ENCODE measurements at places on chromosomes 7 and 10.

DNA sequence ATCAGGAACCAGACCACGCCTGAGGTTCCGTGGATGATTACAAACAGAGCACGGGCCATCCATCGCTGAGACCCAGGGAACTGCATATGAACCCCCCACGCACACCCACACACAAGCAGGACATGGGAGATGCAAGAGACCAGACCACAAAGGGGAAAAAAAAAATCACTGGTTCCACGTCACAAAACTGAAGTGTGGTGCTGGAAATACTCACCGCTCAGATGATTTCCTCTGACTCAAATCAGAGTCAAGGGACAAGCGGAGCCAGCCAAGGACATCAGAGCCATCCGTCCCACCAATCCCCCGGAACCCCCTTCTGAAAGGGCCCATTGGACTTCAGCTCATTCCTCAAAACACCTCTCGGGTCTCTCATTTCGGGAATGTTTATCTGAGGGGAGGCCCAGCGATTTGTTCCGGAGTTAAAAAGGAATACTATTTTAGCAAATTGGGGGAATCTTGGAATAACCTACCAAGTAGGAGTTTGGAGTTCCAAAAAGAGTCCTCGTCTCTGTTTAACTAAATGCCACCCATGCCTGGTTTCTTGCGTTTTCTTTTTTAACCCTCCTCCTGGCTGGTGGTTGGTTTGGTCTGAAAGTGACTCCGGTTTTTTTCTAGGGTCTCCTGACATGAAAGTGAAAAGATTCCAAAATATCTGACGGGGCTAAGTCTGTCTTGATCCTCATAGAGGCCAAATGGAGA, 15.0 kb downstream of the SNX8 start:
- DNase-seq: peak; percentile 34

GRCh38 chr7:110994028-110994967, 96.6 kb upstream of the LRRN3 start:
- no peak for DNase-seq

GRCh38 chr10:47139121-47139520, 160.9 kb upstream of the GDF10 start:
- no peak for DNase-seq

DNA sequence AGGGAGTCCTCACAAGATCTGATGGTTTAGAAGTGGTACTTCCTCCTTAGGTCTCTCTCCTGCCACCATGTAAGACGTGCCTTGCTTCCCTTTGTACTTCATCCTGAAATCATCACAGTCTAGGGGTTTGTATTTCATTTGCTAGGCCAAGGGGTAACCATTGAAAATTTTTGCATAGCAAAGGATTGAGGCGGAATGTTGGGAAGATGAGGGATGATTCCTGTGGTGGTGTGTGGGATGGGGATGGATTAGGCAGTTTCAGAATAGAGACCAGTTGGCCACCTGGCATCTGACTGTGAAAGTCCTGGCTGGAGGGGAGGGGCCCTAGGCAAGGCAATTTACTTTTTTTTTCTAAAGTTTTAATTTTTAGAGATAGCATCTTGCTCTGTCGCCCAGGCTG, 222.9 kb downstream of the CAMK1D start:
- DNase-seq: no peak

GRCh38 chr10:21174715-21175495, 277.8 kb upstream of the NEBL start:
- DNase-seq: peak; percentile 8

GRCh38 chr10:102773320-102773719, 29.6 kb downstream of the WBP1L start:
- DNase-seq: peak; percentile 57

DNA sequence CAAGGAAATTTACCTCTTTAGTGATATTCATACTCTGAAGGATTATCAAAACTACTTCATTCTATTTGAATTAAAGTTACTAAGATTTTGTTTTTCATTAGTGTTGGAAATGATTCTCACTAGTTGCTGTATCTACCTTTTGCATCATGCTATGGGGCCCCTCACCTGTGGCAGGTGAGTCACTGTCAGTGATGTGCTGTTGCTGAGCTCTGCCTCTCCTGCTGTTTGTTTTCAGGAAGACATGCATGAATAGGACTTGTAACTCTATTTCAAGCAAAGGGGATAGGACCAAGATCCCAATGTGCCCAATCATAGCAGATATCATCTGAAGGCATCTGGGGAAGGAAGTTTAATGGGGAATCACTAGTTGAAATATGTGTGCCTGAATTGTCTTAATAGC, 57.4 kb upstream of the AGR3 start:
- DNase-seq: no peak

DNA sequence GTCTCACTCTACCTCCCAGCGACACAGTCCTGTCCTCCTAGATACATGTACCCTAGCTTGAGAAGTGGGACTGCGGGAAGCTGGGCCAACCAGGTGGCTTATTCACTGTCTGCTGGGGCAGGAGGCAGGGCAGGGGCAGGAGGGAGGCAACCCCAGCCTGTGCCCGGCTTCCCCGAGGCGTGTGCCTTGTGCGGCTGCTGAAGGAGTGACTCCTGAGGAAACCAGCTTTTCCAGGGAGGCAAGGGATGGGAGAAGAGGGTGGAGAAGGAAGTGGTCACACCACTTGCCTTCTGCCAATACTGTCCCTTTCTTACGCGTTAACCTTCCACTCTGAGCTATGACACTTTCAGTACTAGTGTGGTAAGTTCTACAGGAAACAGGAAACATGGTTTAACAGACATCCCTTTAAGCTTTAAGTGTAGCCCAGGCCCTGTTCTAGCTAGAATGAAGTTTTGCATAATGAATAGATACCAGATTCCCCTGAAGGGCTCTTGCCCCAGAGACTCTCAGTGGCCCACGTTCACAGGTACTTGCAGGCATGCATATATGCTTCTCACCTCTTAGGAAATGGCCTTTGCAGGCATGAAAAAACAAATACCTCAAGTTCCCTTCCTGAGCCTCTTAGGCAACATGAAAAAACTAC, 40.6 kb downstream of the SYPL1 start:
- no peak for DNase-seq

GRCh38 chr7:139710036-139710435, 67.8 kb downstream of the HIPK2 start:
- no peak for DNase-seq

- DNase-seq: no peak
These were observed 67.8 kb upstream of the ATP6V0A4 start for GRCh38 chr7:138865843-138866242.

DNA sequence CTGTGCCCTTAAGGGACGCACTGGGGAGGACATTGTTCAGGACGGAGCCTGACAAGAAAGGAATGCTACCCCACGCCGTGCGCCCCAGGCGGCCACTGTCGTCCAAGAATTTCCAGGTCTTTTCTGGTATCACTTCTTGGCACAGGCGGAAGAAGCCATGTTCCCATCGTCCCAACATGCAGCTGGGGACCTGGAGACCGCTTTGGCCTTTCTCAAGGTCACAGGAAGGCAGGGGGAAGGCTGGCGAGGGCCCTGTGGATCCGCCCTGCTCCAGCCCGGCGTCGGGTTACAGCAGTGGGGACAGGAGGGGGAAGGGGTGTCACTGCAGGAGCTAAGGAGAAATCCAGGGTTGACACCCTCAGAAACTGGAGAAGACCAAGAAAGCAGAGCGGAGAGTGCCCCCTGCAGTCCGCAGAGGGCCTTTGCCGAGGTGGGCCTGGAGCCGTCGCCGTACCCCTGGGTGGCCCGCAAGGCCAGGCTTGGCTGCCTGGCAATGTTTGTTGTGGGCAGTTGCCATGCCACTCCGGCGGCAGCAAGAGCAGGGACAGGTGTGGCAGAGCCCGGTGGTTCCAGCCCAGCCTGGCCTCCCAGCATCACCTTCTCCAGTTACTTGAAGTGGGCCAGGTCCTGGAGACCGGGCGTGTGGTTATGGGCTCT, 104.1 kb downstream of the LHPP start:
- DNase-seq: peak; percentile 4

DNA sequence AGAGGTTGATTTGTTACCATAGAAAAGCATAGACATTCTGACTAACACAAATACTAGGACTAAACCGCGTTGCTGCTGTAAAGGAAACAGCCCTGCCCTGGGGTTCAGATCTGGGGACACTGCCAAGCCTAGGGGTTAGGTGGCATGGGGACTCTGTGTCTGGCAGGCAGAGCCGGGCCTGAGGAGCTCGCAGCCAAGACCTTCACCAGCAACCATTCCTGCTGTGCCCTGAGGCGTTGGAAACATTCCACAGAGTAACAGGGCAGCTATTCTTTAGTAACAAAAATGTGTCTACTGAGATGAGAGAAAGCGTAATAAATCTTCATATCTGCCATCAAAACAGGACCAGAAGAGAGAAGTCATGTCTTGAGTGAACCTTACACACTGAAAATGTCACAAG, 280.5 kb downstream of the POM121L12 start:
- DNase-seq: no peak

GRCh38 chr7:4274286-4274685, 407.8 kb upstream of the FOXK1 start:
- DNase-seq: no peak

GRCh38 chr10:70799124-70799523, 13.9 kb upstream of the TBATA start:
- DNase-seq: no peak

GRCh38 chr7:111074748-111075146, 16.2 kb upstream of the LRRN3 start:
- no peak for DNase-seq

- DNase-seq: no peak
These were observed 80.2 kb upstream of the CACNB2 start for GRCh38 chr10:18059826-18060559.

DNA sequence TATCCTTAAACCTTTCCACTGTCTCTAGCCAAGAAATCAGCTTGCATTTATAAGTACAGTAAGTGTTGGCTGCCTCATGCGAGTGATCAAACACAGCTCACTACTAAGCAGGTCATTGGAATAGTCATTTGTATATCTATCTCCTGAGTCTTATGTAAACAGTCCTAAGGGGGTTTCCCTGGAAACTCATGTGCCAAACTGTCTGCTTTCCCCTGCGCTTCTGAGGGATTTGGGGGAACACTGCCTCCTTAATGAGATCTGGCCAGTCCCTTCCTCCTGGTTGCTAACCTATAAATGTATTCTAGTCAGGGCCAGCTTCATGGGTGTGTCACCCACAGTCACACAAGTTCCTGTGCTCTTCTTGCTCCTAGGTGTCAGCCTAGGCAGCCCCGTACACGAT, 133.1 kb downstream of the CD36 start:
- no peak for DNase-seq

DNA sequence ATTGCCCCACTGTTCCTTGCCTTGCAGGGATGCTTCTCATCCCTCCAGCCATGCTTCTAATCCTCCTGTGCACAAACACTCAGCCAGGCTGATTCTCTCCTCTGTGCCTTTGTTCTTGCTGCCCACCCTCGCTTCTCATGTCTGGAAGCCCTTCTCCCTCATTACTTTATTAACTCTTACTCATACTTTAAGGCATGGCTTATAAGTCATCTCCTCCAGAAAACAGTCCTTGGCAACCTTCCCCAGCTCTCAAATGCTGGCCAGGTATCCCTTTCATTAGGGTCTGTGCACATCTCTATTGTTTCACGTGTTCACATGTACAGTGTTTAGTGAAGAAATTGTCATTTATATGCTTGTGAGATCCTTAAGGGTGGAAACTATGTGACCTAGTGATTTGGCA, 62.9 kb downstream of the ITGB8 start:
- DNase-seq: no peak

GRCh38 chr10:74880041-74880440, 53.6 kb downstream of the KAT6B start:
- peak; percentile 86 for DNase-seq

DNA sequence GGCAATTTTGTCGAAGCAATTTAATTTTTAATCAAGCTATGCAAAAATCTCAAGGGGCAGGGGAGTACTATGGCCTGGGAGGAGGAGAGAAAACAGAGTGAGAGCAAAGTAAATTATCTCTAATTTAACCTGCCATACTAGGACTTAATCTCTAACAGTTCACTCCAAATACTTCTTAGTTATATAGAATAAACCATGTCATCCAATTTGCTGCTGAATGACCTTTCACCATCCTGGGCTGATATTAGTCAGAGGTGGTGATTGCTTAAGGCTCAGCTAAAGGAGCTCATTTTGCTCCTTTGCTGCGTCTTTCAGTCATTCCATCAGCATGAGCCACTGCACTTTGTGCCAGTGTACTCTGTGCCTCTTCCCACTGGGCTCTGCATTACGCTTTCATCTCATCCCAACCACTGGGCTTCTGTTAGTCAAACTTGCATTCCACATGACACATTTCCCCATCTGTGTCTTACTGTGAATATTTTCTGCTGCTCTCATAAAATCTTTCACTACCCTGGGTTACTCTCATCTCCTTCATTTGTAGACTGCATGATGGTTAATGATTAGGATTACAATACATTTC, 84.3 kb downstream of the CD36 start:
- DNase-seq: peak; percentile 100

DNA sequence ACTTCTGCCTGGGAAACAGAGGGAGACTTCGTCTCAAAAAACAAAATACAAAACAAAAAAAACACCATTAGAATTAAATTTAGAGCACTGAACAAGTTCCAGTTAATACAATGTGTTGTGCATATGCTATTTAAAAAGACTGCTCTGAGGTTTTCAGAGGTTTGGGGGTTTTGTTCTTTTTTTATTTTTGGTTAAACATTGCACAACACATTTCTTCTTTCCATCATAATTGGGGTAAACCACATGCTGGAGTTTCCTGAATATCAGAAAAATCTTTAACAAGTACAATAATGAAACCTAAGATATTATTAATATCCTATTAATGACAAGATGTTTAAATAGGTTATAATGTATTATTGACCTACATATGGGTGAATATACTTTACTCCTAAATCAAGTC, 26.3 kb downstream of the IGF2BP3 start:
- DNase-seq: no peak

- DNase-seq: no peak
These were observed 247.7 kb downstream of the AHR start for GRCh38 chr7:17546189-17546588.

DNA sequence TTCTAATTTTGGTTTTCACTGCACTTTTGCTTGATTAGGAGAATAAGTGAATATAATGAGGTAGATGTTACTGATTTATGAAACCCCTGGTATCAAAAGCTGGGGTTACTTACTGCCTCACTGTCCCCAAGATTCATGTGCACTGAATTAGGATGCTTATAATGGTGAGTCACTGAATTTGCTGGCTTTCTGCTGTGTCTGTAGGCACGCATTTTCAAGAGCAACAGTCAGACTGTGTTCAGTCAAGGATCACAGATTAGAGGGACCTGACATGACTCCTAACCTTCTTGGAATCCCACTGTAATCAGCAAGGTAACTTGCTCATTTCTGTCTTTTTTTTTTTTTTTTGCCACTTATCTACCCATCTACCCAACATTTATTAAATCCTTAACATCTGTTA, 59.7 kb downstream of the GPR85 start:
- DNase-seq: peak; percentile 0

- no peak for DNase-seq
These were observed 233.0 kb downstream of the ADARB2 start for GRCh38 chr10:1504286-1504685.

- peak; percentile 5 for DNase-seq
These were observed 134.1 kb downstream of the MAGI2 start for GRCh38 chr7:79319369-79319768.

- no peak for DNase-seq
These were observed 97.9 kb downstream of the TMEM168 start for GRCh38 chr7:112692333-112692732.

- no peak for DNase-seq
These were observed at the start of gene NODAL for GRCh38 chr10:70441161-70441894. NODAL (minus strand) TSS chr10:70441681; CDS start chr10:70441667, 14 bp downstream.

Measured in fibroblast of skin of back (primary cell).